Cerebellar cortex (tissue), 1 donor: ENCODE measurements at places on chromosomes 7 and 10.

GRCh38 chr7:156764016-156764669 is 123.6 kb downstream of the RNF32 start:
- DNase-seq = peak; percentile 78

- DNase-seq = no peak
Measured at GRCh38 chr7:36657036-36657660, 67.1 kb downstream of the AOAH start.

- DNase-seq = no peak
Measured at GRCh38 chr10:132848951-132849545, 63.1 kb upstream of the NKX6-2 start.

DNA sequence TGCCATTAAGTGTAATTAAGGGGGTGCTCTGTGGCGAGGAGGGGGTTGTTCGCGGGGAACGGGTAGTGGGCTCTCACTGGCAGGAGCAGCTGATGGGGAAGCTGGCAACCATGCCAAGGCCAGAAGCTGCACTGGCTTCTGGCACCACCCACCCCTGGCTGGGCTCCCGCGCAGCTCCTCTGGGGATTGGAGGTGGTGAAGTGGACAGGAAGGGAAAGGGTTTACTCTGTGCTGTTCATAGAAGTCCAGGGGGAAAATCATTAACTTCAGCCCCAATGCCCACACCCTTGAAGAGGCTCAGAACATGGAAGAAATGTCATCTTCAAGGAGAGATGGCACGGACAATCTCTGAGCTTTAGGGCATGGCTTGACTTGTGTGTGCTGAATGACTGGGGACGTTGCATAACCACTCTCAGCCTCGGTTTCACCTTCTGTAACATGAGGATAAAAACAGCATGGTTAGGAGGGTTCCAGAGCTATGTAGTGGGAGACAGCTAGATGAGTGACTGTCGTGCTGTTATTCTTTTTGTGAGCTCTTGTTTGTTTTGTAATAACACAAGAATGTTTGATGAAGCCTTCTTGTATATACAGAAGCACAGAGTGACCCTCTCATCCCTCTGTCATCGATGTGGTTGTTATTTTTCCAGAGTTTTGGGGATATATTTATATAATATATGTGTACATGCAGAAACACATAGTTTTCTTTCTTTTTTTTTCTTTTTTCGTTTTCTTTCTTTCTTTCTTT is 29.9 kb downstream of the KAZALD1 start:
- no peak for DNase-seq

GRCh38 chr10:70034232-70034631 is 18.4 kb upstream of the MACROH2A2 start:
- DNase-seq = peak; percentile 72

- DNase-seq = no peak
Measured at GRCh38 chr7:823649-824048, 8.6 kb upstream of the SUN1 start.

- no peak for DNase-seq
Measured at GRCh38 chr7:151207315-151207714, 3.0 kb downstream of the H2BK1 start.

DNA sequence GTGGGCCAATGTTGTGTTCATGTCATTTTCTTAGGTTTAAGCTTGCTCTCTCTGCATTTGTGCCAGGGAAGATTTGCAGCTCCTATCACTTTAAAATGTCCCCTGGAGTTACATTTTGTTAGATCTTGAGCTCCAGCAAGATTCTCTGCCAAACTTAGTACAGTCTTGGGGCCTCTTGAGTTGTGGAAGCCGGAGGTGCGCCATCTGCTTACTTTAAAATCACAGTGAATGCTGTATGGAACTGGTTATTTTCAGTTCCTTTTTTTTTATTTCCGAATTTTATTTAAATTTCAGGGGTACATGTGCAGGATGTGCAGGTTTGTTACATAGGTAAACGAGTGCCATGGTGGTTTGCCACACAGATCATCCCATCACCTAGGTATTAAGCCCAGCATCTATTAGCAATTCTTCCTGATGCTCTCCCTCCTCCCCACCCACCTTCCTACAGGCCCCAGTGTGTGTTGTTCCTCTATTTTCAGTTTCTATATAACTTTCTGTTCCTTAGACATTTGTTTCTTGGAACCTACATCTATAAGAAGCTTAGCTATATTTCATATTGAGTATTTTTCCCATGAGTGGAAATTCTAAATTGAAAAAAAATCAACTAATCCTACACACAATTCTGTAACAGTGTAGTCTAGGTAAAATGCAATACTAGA is 114.4 kb upstream of the CREB5 start:
- DNase-seq = no peak

DNA sequence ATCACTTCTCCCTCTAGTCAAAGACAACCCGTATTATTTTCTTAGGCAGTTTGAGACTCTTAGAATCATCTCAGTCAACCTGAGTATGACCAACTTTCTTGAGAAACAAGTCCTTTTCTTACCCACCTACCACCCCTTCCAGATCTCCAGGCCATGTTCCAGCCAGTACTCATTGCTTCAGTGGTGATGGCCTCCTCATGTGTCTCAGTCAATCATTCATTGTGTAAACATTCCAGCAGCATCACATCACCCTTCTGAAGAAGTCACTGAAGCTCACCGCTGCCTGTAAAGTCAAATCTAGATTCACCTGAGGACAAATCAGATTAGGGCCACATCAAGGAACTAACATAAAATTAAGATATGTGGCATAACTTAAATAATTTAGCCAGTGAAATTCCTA is 467.2 kb upstream of the NRP1 start:
- DNase-seq = no peak

GRCh38 chr10:35006836-35007235 is 83.3 kb downstream of the CUL2 start:
- DNase-seq = no peak

DNA sequence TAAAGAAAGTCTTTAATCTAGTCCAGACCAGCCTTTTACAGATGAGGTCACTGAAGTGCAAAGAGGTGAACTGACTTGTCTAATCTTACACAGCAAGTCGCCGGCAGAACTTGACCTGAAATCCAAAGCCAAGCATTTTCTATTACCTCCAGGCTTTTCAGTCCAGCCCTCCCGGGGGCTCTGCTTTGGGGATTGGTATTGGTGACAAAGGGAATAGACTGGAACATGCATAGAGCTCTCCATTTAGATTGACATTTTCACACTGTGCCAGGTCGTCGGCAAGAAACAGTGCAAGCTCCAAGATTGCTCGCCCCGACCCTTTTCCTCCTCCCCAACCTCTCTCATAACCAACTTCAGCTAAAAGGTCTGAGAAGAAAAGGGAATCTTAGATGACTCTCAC is 42.2 kb upstream of the MTPAP start:
- DNase-seq = no peak

DNA sequence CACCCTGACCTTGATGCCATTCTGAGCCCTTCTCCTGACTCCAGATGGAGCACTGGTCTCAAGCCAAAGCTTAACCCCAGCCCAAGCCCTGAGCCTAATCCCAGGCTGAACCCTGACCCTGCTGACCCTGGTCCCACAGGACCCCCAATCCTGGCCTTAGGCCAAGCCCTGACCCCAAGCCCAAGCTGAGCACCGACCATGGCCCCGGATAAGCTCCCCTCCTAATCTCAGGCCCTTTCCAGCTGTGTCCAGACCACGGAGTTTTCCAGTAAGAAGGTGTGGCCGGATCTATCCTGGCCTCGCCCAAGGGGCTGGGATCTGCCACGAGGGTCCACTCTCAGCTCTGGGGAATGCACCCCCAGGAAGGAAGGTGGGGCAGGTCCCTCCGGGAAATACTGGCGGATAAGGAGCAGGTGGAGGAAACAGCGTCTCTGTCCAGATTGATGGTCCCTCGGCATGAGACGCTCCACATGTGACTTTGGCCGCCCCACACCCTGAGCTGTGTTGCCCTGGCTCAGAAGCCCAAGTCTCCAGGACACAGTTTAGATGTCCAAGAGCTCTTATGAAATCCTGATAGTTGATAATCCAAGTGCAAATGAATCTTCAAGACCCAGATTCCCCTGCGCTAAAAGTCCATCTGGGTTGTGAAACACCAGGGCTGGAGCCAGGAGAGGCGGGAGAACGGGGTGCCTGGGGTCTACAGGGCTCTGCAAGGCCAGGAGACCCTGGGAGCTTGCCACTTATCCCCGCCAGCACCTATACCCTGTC is 10.4 kb downstream of the ELN start:
- no peak for DNase-seq

DNA sequence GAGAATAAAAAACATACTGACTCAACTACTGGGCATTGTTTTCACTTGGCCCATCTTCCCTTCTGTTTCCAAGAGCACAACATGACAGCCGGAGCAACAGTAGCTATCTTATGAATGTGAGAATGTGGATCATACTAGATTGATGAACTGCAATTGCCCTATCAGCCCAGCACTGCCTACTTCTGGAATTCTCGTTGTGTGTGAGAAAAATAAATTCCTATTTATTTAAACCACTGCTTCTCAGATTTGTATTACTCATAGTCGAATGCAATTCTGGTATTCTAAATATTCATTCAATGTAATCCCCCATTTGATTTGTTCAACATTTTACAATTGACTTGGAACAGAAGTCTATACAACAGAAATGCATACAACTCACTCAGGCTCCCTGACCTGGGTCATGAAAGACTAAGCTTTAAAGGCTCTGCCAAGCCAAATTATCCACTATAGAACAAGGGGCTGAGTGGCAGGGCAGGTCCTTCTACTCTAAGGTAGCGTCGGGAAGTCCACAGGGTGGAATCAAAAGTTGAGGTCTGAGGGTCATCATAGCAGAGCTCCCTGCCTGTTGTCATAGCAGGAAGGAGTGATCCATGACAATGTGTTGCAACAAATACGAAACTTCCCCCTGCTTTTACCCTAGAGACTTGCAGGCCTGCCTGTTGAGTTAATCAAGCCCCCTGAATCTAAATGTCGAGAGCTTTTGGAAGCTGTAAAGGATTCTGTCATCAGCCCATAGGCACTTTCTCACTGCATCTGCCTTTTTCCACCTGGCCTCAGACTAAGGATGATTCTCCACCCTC is 12.4 kb upstream of the JAZF1 start:
- no peak for DNase-seq

DNA sequence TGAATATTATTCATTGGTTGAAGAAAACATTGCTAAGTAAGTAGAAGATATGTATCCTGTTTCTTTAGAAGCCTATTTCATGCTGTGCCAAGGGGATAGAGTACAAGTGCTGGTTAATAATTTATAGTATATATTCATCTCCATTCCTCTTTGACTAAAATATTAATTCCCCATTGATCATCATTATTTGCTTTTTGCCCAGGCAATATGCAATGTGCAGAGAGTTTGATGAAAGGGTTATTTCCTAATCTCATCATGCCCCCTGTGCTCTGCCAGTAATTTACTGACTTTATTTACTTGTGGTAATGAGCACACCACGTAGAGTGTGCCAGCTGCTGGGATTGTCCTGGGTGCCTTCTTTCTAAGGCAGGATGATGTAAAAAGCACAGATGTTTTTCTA is 180.9 kb downstream of the REEP3 start:
- no peak for DNase-seq

GRCh38 chr10:127947211-127947610 is 40.3 kb downstream of the PTPRE start:
- DNase-seq = no peak

GRCh38 chr7:143967398-143967797 is 12.8 kb downstream of the OR2F1 start:
- no peak for DNase-seq

DNA sequence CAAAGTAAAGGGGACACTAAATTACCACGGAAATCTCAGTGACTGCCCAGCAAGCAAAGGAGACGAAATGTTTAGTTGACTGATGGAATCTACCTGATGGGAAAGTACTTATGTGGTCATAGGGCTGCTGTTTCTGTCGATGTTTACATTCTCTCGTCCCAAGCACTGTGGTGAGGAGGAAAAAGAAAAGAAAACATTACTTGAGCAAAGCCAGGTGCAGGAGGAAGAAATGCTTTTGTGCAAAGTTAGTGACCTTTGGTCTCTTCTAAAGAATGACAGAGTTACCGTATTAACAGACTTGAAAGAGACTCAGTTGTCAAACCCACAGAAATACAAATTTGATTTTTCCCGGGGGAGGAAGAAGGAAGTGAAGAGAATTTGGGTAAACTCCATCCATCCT is 43.3 kb upstream of the FMC1 start:
- DNase-seq = no peak

DNA sequence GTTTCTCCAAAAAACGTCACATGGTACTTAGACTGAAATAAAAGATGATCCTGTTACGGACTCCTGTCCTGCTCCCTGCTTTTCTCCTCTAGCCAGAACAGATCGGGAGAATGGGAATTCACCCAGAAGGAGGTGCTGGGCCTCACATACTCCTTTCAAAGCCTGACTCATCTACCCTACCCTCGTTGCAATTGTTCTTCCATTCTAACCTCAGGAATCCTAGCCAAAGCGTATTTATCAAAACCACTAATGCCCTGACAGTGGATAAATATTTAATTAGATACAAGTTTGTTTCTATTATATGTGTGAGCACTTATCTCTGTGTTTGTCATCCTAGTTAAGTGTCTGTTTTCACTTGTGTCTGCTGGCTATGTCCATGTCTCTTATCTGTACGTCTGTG is 21.7 kb downstream of the ZCWPW1 start:
- no peak for DNase-seq

DNA sequence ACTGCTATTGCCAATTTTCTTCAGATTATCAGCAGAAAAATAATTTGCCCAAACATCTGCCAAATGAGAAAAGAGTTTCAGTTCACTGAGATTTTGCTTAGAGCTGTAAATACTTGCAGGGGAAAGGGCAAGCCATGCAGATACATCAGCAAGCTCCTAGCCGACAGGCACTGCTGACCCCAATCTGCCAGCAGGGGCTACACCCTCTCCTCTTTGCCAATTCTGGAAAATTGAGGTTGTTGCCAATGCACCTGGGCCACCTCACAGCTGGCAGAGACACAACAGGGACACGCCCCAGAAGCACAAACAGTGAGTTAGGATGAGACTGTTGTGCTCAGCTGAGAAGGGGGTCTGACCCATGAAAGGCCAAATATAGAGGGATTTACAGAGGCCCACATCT is 129.5 kb upstream of the MYO3A start:
- DNase-seq = no peak

DNA sequence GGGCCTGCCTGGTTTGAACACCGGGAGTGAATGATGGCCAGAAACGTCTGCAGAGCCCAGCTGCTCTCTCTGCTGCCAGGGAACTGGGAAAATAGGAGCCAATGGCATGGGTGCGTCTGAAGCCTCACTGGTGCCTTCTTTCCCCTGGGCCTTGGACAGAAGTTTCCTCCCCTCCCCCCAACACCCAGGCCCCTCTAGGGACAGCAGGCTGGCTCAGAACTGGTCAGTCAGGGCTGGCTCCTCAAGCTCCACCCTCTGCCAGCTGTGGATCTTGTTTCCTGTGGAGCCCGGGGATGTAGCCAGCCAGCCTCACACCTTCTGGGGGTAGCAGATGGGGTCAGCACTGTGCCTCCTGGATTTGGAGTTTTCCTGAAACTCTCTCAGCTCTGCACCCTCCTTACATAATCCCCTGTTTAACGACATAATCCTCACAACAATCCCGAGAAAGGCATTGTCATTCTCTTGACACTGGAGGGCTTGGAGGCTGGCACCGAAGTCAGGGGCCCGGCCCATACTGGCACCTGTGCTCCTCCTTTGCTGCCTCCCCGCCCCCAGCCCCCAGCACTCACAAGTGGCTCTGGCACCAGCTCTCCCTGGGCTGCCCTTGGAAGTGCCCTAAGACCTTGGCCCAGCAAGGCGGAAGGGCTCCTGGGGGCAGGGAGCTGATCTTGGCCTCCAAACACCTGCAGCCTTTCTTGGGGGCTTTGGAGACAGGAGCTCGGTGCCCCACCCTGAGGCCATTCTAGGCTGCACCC is 5.7 kb downstream of the LDB3 start:
- DNase-seq = no peak

- peak; percentile 60 for DNase-seq
Measured at GRCh38 chr10:116737627-116738327, 4.6 kb downstream of the HSPA12A start.
